Stimulated activated CD4-positive, alpha-beta T cell treated with anti-CD3 and anti-CD28 coated beads, Interleukin-12 subunit alpha, Interleukin-12 subunit beta, amount 100 ng/mL, for 48 hours (primary cell): ENCODE measurements at places on chromosomes 2 and 18.

- DNase-seq: no peak
These were observed 3.9 kb downstream of the MAPRE3 start for GRCh38 chr2:26974352-26974751.

DNA sequence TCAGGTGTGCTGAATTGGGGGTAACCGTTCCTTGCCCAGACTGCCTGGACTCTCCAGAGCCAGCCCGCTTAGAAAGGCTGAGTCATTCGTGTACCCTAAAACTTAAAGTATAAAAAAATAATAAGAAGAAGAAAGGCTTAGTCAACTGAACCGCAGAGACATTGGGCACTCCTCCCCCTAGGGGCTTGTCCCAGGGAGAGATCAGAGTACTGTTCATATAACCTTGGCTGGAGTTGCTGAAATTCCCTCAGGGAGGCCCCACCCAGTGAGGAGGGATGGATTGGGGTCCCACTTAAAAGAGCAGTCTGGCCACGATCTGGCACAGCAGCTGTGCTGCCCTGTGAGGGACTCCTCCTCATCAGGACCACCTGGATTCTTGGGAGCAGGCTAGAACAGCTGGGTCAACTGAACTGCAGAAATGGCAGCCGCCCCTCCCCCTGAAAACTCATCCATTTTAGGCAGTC, 37.2 kb downstream of the ANKRD12 start:
- no peak for DNase-seq

DNA sequence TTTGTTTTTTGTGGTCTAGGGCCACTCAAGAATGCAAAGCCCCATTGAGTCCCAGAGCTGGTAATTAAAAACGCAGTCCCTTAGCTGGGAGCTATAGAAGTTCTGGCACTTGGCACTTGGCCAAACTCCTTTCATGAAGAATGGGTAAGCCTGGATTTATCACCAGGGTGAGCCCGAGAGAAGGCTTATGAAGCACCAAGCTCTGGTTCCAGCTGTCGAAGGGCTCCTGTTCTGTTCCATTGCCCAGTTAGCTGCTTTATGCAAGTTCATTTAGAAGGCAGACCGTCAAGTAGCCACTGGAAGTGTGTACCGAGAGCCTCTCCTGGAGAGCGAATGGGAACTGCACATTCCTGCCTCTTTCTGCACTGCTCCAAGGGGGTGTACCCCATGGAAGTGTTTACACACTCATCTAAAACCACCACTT, 14.2 kb downstream of the ECEL1 start:
- DNase-seq: no peak

- DNase-seq: no peak
These were observed 74.0 kb downstream of the IL1R2 start for GRCh38 chr2:102065675-102066252.

DNA sequence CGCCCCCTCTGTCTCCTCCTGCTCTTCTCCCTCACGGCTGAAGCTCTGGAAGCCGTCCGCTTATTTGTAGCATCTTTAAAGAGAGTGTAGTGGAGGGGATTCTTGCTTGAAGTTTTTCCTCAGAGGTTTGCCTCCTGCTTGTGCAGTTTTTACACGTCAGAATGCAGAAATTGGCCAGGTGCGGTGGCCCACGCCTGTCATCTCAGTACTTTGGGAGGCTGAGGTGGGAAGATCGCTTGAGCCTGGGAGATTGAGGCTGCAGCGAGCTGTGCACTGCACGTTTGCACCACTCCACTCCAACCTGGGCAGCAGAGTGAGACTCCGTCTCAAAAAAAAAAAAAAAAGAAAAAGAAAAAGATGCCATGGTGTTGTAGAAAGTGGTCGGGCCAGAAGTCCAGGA, 69.0 kb downstream of the ITGB1BP1 start:
- no peak for DNase-seq

GRCh38 chr2:189613650-189614420, 33.2 kb upstream of the SLC40A1 start:
- no peak for DNase-seq

DNA sequence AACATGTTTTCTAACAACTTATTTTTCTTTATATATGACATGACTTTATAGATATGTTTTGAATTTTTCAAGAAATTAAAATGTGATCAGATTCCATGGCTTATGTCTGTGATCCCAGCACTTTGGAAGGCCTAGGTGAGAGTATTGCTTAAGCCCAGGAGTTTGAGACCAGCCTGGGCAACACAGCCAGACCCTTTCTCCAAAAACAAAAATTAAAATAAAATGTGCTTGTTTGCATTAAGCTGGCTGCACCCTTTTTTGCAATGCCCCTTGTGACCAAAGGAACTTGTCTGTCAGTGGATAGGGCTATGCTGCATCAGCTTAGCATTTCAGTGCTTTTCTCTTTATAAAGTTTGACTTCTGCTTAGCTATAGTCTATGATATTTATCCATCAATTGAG, 2.3 kb upstream of the INO80D start:
- no peak for DNase-seq

- peak; percentile 34 for DNase-seq
These were observed 494 bp downstream of the ANKZF1 start for GRCh38 chr2:219230059-219230540.
